ENCODE measurements at places on chromosomes 6 and 20. TPM values are rescaled to one million over a fixed set of nuclear protein-coding genes. Genes with fewer than 3 reads are reported as not detected.
A peak's percentile ranks its signal among the peaks of the same experiment; 100 is the strongest.

DNA sequence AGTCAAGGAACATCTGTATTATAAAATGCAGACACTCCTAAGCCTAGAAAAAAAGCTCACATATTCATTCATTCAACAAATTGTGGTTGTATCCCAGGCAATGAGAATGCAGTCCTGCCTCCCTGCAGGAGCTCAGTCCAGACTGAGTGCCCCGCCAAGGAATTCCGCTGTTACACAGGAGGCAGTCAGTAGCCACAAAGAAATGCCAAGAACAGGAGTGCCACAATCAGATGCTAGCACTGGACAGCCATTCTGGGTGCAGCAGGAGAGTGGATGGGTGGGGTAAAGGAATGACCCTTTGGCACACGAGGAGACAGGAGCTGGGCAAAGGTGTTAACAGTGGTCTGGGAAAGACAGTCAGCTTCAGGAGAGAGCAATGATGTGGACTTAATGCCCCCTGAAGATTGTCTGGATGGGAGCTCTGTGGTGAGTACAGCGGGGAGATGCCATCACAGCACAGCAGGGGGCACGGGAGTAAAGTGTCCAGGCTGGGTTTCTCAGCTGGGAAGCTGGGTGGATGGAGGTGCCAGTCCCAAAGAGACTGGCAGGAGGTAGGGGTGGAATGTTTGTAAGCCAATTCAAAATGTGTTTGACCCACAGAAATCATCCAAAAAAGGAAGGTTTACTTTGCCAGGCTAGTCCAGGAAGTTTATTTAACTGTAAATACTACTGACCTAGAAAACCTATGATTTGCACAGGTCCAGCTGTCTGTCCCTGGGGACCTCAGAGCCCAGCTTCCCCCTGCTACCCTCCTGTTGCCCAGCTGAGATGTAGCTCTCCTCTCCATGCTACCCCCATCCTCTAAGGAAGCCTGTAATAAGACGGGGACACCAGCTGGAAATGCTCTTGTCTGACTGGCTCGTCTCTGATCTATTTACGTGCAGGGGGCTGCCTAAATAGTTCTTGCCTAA, 84.1 kb downstream of the SLC23A2 start:
- no peak for DNase-seq

DNA sequence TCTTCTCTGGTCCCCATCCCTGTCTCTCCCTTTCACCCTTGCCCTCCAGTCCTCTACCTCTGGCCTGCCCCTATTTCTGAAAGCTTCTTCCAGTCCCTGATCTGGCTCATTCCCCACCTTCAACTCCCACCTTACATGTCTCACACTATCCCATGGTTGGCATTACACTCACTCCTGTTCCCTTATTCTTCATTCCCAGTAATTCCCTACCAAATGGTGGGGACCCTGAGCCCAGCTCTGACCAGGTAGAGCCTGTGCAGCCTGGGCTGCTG, 6.4 kb downstream of the TP53INP2 start:
- DNase-seq, result no peak

GRCh38 chr6:31477521-31477920, 20.4 kb upstream of the MICB start:
- no peak for DNase-seq

- peak; percentile 44 for DNase-seq
Measured at GRCh38 chr20:51326201-51326819, 216.2 kb downstream of the NFATC2 start.

- no peak for DNase-seq
Measured at GRCh38 chr20:44098256-44098630, 88.7 kb downstream of the JPH2 start.

DNA sequence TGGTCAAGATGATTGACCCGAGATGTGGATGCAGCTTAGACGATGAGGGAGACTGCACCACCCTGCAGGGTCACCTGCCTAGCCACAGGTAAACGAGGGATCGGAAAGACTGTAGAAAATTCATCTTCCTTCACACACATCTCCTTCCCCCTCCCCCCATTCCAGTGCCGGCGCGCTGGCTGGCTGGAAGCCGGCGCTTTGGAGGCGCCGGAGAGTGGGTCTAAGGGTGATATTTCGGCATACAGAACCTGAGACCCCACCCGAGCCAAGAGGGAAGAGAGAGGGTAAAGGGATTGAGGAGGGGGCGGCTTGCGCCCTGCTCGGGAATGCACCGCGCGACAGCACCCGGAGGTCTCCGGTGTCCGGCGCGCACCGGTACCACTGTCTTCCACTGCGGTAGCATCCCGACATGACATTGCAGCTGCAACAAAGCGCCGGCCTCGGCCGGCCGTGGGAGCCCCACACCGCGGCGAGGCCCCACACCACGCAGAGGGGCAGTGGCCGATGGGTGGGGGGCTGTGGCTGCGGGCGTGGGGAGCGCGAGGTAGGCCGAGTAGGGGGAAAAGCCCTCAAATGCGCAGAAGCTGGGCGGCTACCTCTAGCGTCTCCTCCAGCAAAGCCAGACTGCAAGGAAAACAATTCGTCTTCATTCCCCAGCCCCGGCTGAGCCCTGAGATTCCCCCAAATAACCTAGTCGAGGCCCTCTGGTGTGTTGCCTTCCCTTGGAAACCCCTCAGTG, 984 bp downstream of the TNFRSF21 start:
- DNase-seq, result peak; percentile 22

- no peak for DNase-seq
Measured at GRCh38 chr20:49166534-49167449, 21.3 kb downstream of the STAU1 start.

DNA sequence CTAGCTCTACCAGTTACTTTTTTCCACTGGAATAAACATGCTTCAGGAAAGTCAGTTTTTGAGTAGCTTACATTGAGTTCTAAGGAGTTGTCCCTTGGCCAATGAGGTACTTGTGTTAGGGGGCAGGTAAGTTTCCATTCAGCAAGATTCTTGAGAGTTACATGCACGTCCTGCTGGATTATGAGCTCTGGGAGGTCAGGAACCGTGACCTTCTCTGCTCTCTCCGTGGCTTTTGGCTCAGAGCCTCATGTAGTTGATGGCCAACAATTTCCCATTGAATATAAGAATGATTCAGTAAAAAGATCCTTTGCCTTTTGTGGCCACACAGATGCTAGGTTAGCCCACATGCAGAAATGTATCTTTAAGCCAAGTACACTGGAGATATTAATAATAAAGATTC, 181.8 kb upstream of the RALGAPA2 start:
- no peak for DNase-seq

DNA sequence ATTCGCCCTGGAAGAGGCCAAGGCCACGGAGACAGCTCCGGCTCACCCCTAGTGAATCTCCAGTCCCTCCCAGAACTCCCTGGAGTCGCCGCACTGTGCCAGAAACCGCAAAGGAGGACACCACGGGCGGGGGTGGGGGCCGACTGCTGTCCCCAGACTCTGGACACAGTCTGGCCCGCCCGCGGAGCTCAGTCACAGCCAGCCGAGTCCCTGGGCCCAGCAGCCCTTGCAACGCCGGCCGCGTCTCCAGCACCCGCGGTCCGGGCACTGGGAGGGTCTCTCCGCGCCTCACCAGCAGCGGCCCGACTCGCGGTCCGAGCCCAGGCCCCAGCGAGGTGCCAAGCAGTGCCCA, 518 bp downstream of the PEX6 start:
- peak; percentile 51 for DNase-seq

- no peak for DNase-seq
Measured at GRCh38 chr20:36307412-36308325, 1.5 kb downstream of the DLGAP4 start.

GRCh38 chr20:40225596-40225995, 463.4 kb downstream of the MAFB start:
- DNase-seq, result no peak

DNA sequence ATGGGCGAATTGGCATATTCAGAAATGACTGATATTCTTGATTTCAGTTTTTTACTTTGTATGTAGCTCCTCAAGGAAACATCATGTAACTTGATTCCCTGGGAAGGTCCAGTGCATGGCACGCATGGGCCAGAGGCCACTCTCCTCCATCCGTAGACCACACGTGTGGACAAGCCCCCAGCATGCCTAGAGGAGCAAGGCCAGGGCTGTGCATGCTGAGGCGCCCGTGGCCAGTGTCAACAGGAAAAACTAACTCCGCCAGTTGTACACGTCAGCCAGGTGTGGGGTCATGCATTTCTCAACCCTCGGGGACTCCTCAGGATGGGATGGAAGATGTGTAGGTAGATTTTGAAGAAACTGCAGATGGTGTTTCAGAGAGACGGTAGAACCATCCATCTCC, 37.8 kb upstream of the CD93 start:
- no peak for DNase-seq

- DNase-seq, result no peak
Measured at GRCh38 chr20:35226126-35226883, at the start of gene MMP24. Gene MMP24 (plus strand): TSS chr20:35226690. CDS start chr20:35226739, 49 bp downstream.

DNA sequence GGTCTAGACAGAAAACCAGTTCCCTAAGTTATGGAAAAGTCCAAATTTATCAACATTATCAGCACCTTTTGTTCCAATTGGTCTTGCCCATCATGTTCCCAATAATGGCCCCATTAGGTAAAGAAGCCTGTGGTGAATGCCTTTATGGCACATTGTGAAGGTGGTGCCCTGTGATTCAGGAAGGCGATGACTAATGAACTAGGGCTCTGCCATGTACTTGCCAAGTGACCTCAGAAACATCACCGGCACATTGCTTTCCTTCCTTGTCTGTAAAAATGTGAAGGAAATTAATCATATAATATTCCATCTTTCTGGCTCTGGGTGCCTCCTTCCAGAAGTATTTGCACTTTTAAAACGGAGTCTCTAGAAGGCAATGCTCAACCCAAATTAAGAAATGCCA, 132.3 kb downstream of the UNC5CL start:
- no peak for DNase-seq

MAP7 gene
- 40.6 TPM for total RNA-seq

POLR1C gene
- total RNA-seq, result 7.4 TPM

TMEM200A gene
- total RNA-seq, result 19.5 TPM

NOX3 gene
- not detected for total RNA-seq

FITM2 gene
- total RNA-seq, result 10.8 TPM

LGSN gene
- 2.4 TPM for total RNA-seq

All from transverse colon (tissue), 4 donors.